Osteocyte (in vitro differentiated cells): ENCODE measurements at places on chromosomes 7 and 10. TPM values are rescaled to one million over a fixed set of nuclear protein-coding genes. Genes with fewer than 3 reads are reported as not detected.
A peak's percentile ranks its signal among the peaks of the same experiment; 100 is the strongest.

Gene LFNG
- 20.8 and 23.3 TPM in 2 replicates for total RNA-seq

Gene GIMAP4
- total RNA-seq: not detected in 2 replicates

- H3K36me3 ChIP-seq: no peaks in the 10 kb centered on the region
- no peak for DNase-seq
Measured at GRCh38 chr10:126955934-126956711, 50.9 kb downstream of the DOCK1 start.

GRCh38 chr10:49500412-49500811 lies 38.5 kb downstream of the ERCC6 start:
- H3K27ac ChIP-seq: no peak overlapping the region
- DNase-seq: no peak
- H3K36me3 ChIP-seq: peaks cover 59% of the 10 kb centered on the region

DNA sequence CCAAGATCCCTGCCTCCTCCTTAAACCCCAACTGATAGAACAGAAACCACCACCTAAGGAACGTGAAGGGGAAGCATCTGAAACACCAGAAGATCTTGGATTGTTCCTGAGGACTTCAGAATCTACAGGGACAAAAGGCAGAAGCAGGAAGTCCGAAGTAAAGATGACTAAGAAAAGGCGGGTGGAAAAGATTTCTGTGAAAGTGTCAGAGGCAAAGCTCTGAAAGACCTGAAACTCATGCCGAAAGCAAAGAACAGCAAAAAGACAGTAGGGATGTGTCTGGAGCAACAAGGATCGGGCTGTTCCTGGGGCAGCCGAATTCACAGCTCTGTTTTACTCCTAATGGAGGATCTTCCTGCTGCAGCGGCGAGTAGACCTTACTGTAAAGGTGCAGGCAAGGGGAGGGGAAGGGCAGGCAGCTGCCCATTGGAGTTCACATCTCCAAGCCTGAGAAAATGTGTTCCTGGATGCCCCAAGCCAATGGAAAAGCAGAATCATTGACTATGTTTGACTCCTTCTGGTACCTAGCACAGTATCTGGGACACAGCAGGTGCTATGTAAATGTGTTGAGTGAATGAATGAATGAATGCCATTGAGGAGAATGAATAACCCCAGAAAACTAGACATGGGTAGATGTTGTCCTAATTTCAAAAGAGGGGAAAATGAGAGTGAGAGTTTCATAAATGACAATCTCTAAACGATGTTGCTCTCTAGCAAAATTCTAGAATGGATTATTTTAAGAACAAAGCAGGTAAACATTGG lies 40.4 kb downstream of the PDIA4 start:
- H3K27me3 ChIP-seq: no peaks in the 10 kb centered on the region
- DNase-seq: no peak
- H3K4me1 ChIP-seq: peaks cover 30% of the 10 kb centered on the region
- peak overlapping the region; percentile 91 for H3K4me3 ChIP-seq

GRCh38 chr10:95229724-95230627 lies 35.9 kb downstream of the ACSM6 start:
- H3K27ac ChIP-seq: peak overlapping the region; percentile 95
- H3K36me3 ChIP-seq: peaks cover 12% of the 10 kb centered on the region

Gene GALNT17
- 1.4 and 1.5 TPM in 2 replicates for total RNA-seq

DNA sequence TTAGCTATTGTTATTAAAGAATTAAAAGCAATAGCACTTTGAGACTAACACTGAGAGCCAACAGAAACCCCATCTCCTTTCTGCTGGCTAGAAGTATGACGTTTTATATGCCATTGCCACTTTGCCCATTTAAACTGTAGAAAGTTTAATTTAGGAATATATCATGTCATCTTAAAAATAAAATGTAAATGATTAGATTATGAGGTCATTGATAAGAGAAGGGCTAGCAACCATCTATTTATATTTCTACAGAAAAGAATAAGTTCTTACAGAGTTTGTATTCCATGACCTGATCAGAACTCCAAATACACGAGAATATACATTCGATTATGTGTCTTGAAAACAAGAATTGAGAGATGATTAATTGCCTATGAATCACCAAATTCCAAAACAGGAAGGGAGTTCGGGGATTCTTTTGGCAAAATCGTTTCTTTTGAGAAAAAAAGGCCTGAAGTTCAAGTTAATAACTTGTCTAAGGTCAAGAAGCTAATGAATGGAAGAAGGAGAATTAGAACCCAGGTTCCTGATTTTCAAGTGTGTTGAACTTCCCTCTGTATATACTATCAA lies 227.0 kb downstream of the TRIL start:
- no peak overlapping the region for H3K4me3 ChIP-seq
- H3K27ac ChIP-seq: no peak overlapping the region
- H3K4me1 ChIP-seq: peaks cover 27% of the 10 kb centered on the region
- H3K27me3 ChIP-seq: no peaks in the 10 kb centered on the region
- no peak for DNase-seq
- H3K36me3 ChIP-seq: no peaks in the 10 kb centered on the region

- H3K36me3 ChIP-seq: no peaks in the 10 kb centered on the region
- no peak overlapping the region for H3K4me3 ChIP-seq
- no peak overlapping the region for H3K27ac ChIP-seq
- no peaks in the 10 kb centered on the region for H3K27me3 ChIP-seq
- no peaks in the 10 kb centered on the region for H3K4me1 ChIP-seq
Measured at GRCh38 chr7:28685242-28685643, 272.9 kb downstream of the TRIL start.
